ENCODE measurements at places on chromosomes 4 and X.
A peak's percentile ranks its signal among the peaks of the same experiment; 100 is the strongest.

DNA sequence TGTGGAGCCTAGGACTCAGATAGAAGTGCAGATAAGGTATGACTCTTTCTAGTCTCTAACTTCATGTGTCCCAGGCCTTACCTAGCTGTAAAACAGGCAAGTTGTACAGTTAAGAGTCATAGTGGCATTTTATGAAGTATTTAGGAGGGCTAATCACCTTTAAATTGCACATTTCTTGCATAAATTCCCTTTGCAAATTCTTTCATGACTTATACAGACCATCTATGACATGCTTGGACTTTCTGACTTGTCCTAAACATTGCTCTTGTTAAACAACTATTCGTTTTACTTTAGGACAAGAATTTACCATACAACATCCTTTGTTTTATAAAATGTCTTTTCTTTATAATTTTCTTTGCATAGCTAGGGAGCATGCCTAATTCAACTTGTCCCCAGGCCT, 7.8 kb upstream of the RRAGB start:
- DNase-seq: no peak

GRCh38 chr4:37662861-37663390, 23.2 kb downstream of the RELL1 start:
- no peak for DNase-seq

- no peak for DNase-seq
These were observed 11.3 kb downstream of the DOCK11 start for GRCh38 chrX:118506805-118507480.

DNA sequence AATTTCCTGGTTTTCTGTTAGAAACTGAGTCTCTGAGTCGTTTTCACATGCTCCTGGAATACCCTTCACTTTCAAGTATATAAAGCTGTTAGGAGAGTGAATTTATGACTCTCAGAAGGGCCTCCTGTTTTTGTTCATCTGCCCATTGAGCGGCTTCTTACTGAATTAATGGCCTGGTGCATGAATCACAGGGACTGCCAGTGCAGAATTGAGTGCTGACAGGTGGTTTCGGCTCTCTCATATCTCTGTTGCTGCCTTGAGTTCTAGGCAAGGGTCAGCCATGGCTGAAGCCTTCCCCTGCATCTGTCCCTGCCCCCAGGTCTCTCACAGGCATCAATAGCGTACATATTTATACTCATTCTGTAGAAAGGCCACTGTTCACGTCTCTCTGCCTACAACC, 22.7 kb upstream of the SEPSECS start:
- DNase-seq: no peak

DNA sequence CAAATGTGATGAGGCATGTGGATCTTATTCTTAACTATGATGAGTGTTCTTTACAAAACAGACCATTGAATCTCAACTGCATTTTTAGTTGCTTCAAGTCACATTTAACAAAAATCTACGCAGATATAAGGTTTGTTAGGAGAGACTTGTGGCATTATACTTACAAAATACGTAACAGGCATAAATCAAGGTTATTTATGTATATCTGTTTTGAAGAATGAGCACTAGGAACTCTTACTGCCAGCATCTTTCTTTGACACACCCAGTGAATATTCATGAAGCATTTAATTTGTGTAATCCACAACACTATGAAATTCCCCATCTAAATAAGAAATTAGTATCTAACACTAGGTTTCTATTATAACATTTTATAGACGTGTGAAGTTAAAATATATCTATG, 186.3 kb downstream of the FAT4 start:
- no peak for DNase-seq

- DNase-seq: no peak
These were observed 93.1 kb downstream of the PCDH19 start for GRCh38 chrX:100316987-100317386.

DNA sequence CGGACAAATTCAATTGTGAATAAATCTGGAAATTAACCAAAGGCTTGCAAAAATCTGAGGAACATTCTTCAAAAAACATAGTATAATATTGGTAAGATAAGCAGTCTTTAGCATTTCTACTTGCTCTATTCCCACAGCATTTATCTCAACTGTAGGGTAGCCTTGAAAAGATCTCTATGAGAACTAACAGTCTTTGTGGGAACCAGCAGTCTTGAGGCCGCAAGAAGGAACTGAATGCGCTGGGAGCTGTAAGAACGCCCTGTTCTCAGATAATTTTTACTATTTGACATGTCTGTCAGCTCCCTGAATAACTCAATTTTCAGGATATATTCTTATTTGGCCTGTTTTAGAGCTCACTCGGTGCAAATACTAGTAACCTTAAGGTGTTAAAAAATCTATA, 519.3 kb upstream of the CXorf51A start:
- DNase-seq: no peak

DNA sequence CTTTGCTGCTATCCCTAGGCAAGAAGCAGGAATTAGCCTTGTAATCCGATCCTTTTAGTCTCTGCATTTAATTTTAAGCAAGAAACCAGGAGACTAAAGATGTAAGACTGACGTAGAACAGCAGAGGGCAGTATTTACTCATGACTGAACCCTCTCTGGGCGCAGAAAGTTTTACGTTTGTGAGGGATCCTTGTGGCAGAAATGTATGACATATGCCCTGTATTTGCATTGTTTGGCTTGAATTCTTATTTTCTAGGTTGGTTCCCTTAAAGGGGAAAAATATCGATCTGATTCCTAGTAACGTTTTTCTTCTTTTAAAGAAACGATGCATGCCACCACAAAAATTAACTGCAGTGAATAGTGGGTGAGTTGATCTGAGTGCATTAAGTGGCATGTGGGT, 1.3 kb upstream of the FAT4 start:
- DNase-seq: peak; percentile 33

DNA sequence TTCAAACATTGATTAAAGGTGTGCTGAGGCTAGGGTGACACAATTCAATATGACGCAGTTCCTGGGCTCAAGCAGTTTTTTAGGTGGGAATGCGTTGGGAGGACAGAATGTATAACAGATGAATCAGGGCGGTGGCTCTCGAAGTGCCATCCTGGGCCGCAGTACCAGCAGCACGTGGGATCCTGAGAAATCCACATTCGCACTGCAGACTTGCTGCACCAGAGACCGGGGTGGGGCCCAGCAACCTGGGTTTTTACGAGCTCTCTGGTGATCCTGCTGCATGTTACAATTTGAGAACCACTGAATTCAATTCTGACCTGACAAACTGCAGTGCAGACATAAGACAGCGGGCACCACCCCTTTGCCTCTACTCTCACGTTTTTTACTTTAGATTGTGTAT, 30.4 kb downstream of the FAM149A start:
- DNase-seq: no peak

GRCh38 chr4:108772402-108772801, 9.5 kb upstream of the ETNPPL start:
- DNase-seq: no peak

- peak; percentile 20 for DNase-seq
These were observed 9.0 kb downstream of the ZNF275 start for GRCh38 chrX:153342762-153343558.

GRCh38 chr4:23814996-23815660, 74.7 kb downstream of the PPARGC1A start:
- DNase-seq: no peak

DNA sequence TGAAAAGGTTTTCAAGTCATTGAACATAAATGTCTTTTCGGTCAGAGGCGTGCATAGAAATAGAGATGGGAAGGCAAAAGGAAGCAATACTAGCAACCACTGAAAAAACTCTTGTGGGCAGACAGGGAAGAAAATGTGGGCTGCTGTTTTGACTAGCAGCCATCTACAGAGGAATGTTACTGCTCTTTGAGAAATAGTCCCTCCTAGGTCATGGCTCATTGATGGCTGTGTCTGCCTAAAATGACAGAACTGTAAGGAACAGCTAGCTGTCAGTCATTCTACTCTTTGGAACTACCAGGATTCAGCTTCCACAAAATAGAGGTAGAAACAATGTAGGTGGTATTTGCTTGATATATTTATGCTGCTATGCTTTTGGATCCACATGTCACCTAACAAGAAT, 26.9 kb upstream of the TMPRSS11B start:
- DNase-seq: no peak

DNA sequence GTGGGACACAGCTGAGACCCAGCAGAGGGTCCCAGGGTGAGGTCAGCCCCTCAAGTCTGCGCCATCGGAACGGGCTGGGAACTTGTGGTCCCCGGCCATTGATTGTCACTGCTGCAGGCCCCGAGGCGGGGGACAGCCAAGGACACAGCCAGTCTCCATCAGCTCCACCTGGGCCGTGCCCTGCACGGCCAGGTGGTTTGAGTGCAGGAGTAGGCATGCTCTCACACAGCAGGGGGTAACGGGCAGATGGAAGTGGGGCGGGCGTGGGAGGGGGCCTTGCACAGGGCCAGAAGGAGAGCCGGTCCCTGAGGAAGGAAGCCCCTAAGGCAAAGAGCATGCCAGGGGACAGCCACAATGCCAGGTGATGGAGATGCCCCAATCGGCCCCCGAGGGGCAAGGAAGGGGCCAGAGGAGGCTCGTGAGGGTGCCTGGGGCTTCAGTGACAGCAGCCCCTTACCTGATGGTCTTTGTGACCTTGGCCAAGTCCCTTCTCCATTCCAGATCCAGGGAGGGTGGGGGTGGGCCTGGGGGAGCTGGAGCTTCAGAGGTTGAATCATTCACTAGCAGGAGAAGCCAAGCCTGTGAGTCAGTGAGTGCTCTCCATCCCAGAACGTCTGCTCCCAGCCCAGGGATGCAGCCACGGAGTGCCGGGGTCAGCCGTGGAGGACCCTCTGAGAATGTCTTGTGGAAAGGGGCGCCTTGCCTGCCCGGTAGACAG, 2.3 kb downstream of the ATP2B3 start:
- DNase-seq: no peak

- no peak for DNase-seq
These were observed 40.3 kb downstream of the EFNB1 start for GRCh38 chrX:68868902-68869800.
